ENCODE measurements at places on chromosomes 7 and 10. TPM values are rescaled to one million over a fixed set of nuclear protein-coding genes. Genes with fewer than 3 reads are reported as not detected.

The HABP2 gene
- not detected for total RNA-seq

The TMEM236 gene
- total RNA-seq, result not detected

The ASZ1 gene
- total RNA-seq, result not detected

The GRB10 gene
- total RNA-seq, result 13.4 TPM

The OR2A42 gene
- total RNA-seq, result not detected

The LRRC4 gene
- total RNA-seq, result 0.35 TPM

The AP5Z1 gene
- 21.3 TPM for total RNA-seq

The RNF148 gene
- total RNA-seq, result not detected

The CYP3A7 gene
- total RNA-seq, result not detected

The AQP1 gene
- total RNA-seq, result not detected

The GNAT3 gene
- total RNA-seq, result not detected

The DPP6 gene
- total RNA-seq, result not detected

The PRPS1L1 gene
- total RNA-seq, result not detected

The SMKR1 gene
- total RNA-seq, result 0.48 TPM

The STEAP1 gene
- total RNA-seq, result 23.4 TPM

The FEZF1 gene
- total RNA-seq, result not detected

The AKR1C4 gene
- not detected for total RNA-seq

The LAMB1 gene
- total RNA-seq, result 219 TPM

The TRIM50 gene
- total RNA-seq, result not detected

The KLF14 gene
- total RNA-seq, result not detected

The CHN2 gene
- total RNA-seq, result 0.10 TPM

The STEAP4 gene
- total RNA-seq, result 0.03 TPM

The FGL2 gene
- total RNA-seq, result not detected

The EPHB6 gene
- total RNA-seq, result 0.78 TPM

The AASS gene
- total RNA-seq, result 13.6 TPM

The SPDYE2 gene
- not detected for total RNA-seq

The KIAA1217 gene
- total RNA-seq, result 17.5 TPM

The C10orf53 gene
- not detected for total RNA-seq

The OR2A7 gene
- 11.6 TPM for total RNA-seq
